GOT3 (cell line): ENCODE measurements at places on chromosomes 6 and 20.
A peak's percentile ranks its signal among the peaks of the same experiment; 100 is the strongest.

DNA sequence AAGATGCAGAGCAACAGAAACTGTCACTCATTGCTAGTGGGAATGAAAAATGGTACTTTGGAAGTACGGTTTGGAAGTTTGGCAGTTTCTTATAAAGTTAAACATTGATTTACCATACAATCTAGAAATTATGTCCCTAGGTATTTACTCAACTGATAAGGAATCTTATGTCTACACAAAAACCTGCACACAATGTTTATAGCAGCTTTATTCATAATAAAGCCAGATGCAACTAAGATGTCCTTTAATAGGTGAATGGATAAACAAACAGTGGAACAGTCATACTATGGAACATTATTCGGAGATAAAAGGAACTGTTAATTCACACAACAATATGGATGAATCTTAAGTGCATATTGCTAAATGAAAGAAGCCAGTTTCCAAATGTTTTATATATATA lies 96.2 kb upstream of the SIRPA start:
- DNase-seq, result no peak

DNA sequence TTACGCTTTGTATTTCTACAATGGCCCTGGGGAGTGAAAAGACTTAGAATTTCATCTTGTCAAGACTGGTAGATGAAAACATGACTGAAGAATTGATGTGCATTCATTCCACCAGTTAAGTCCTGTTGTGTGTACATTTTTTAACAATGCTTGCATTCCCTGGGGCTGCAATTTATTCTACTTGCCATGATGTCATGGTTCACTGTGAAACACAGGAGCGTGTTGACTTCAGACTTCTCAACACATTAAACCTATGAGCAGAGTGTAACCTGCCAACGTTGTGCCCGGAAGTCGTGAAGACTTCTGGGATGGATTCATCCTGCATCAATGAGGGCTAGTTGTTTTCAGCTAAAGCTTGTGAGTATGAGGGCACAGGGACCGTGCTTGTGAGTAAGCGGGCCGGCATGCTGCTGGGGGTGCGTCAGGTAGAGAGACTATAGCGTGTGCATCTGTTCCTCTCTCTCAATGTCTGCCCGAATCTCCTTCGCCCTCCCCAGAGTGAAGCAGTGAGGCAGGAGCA lies 26.3 kb upstream of the RIMS4 start:
- no peak for DNase-seq

- no peak for DNase-seq
These were observed 1.7 kb upstream of the TMEM74B start for GRCh38 chr20:1186367-1186991.

DNA sequence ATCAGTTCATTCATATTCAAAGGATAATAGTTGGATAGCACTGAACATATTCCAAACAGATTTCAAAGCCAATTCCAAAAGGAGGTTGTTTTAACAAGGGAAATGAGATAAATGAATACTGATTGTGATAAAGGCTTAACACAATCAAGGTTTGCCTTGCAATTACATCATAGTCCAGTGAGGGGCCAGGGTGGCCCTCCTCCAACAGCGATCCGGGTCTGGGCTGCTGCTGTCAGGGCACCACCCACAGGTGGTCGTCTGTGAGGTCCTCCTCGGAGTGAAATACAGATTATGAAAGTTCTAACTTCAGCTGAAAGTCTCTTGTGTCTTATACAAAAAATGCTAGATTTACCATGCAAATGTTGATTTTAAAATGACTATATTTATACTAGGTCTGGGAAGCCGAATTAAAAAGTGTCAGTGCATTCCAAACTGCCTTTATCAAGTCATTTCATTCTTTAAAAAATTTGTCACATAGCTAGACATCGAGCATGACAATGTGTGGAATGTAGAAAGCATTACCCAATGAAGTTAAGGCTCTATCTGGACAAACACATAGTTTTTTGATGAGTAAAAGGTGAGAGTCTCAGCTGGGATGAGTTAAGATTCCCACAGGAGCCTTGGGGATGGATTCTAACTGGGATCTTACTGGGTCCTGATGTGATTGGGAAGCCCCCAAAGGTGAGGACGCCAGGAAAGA lies 65.9 kb upstream of the SLC22A23 start:
- no peak for DNase-seq

DNA sequence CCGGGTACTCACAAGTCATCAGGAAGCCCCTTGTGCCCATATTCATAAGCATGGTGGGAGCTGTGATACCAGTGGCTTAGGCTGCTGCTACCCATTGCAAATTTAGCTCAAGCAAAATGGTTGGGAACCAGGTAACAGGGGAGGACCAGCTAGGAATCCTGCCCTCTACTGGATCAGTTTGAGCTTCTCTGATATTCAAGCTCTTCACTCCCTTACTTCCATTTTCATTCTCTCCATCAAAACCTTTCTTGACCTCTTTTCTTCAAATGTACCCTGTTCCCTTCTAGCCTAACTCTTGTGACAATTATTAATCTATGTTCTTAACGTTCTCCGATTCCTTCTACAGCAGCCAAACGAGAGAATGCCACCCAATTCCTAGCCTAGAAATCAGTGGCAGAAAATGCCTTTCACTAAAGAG lies 9.7 kb downstream of the NOL7 start:
- DNase-seq, result no peak

DNA sequence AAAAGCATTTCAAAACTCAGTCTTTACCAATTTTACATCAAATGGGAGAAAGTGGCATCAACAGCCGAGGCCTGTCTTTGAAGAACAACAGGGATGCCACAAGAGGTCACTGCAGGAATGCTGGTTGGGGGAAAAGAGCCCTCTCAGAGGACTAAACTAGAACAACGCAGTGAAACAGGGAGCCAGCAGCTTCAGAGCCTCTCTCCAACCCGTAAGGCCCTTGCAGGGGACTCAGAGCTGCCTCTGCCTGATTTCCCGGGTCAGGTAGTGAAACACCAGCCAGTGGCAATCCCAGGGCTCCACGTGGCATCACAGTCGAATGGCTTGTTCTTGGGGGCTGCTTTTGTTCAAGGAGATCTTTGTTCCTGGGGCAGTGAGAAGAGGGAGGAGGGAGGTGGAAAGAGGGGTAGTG lies 55.0 kb upstream of the KCNK16 start:
- peak; percentile 39 for DNase-seq

- no peak for DNase-seq
These were observed 44.2 kb downstream of the BMP6 start for GRCh38 chr6:7770111-7770510.

GRCh38 chr20:43959079-43959919 lies 44.6 kb downstream of the TOX2 start:
- no peak for DNase-seq

DNA sequence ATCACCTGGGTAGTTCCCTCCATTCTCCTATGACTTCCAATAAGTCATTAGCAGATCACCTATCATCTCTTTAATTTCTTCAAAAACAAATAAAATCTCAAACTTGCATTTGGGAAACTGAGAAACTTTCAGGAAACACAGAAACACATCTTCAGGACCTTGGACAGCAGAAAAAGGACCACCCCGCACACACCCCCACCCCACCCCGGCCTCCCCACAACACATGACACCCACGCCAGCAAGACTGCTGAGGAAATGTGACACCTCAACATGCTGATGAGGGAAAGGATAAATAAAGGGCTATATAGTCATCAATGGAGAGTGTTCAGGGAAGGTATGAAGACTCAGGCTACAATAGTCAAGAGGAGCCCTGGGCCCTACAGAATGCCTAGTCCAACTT lies 15.6 kb upstream of the TRIM39 start:
- DNase-seq, result no peak

DNA sequence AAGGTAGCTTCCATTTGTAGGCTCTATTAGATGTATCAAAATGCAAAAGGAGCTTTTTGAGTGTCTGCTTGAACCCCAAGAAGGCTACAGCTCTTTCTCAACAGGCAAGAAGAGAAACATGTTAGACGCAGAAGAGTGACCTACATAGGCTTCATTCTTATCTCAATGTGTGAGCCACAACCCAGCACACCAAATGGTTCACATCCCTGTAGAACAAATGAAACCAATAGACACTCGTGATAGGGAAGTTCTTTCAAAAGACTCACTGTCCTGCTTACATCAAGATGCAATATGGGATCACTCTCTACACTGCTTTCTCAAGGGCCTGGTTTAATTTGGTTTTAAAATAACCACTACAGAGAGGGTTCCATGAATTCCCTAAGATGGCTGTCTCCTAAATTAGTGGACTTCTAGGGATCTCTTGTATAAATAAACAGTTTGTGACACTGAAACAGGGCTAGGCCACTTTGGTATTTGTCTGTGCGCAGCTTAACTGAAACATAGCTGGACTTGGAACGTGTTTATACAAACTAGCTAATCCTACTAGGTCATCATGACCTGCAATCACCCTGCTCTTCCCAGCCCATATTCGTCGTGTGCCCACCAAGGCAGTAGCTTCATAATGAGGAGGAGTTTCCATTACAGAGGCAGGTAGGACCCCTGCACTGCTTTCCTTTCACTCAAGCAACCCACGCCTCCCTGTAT lies 225.4 kb upstream of the PREP start:
- DNase-seq, result no peak

- no peak for DNase-seq
These were observed 850.0 kb downstream of the DHX35 start for GRCh38 chr20:39812116-39812515.

GRCh38 chr6:36904114-36904513 lies 18.4 kb downstream of the C6orf89 start:
- no peak for DNase-seq

DNA sequence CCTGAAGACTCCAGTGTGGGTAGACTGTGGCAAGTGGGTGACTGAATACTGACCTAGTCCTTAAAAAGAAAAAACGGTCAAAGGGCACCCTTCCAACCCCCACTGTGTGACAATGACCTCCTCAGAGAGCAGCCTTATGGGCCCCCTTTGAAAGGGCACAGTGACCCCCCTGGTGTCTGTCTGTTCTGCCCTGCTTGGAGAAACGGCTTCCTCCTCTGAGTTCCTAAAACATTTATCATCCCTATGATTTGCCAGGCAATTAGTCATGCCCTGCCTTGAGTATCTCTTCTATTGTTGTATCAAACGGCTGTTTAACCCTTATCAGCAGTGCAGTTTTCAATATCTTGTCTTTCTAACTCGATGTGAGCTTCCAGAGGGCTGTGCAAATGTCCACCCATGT lies 21.0 kb upstream of the STX16 start:
- no peak for DNase-seq

GRCh38 chr20:47007826-47008655 lies 113.4 kb downstream of the EYA2 start:
- DNase-seq, result no peak

DNA sequence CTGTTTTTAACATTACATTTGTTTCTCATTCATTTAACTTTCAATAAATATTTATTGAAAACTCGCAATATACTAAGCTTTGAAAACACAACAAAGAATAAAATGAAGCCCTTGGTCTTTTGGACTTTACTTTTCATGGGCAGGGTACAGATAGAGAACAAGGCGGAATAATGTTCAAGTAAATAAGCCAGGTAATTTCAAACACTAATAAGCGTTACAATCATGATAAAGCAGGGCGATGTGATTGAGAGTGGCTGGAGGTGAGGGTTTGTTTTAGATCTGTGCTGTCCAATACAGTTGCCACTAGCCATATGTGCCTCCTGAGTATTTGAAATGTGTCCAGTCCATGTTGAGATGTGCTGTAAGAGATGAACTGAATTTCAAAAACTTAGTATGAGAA lies 307.1 kb downstream of the ALDH8A1 start:
- no peak for DNase-seq

- DNase-seq, result no peak
These were observed 374.3 kb upstream of the SOX4 start for GRCh38 chr6:21219241-21219640.

GRCh38 chr6:48141975-48142374 lies 31.0 kb upstream of the PTCHD4 start:
- DNase-seq, result no peak

DNA sequence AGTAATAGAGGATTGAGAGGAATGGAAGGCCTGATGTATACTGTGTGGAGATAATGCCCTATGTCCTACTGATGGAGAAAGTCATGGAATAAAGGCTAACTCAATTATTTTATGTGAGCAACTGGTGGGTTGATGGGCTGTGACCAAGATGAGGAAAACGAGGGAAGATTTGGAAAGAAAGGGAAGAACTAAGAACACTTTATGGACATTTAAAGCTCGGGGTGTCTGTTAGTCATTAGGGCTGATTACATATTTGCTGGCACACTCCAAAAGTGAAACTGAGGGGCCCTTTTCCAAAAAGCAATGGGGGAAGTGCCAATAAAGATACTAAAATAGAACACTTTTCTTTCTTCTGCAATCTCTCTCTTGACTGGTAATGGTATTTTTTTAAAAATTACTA lies 439.5 kb downstream of the PLCB1 start:
- no peak for DNase-seq

GRCh38 chr20:24986436-24987015 lies 6.0 kb downstream of the APMAP start:
- DNase-seq, result no peak

DNA sequence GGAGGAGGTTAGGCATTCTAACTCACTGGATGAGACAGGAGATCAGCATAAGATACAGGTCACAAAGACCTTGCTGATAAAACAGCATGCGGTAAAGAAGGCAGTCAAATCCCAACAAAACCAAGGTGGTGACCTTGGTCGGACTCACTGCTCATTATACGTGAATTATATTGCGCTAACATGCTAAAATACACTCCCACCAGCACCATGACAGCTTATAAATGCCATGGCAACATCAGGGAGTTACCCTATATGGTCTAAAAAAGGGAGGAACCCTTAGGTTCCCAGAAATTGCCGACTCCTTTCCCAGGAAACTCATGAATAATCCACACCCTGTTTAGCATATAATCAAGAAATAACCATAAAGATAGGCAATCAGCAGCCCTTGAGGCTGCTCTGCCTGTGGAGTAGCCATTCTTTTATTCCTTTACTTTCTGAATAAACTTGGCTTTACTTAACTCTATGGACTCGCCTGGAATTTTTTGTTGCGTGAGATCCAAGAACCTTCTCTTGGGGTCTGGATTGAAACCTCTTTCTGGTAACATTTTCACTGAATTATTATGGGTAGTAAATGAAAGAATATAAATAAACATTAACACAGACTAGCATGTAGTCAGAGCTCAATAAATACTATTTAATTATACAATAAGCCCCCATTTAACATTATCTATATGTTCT lies 3.0 kb upstream of the LAMA4 start:
- DNase-seq, result no peak

- DNase-seq, result no peak
These were observed 213.7 kb downstream of the ANKRD60 start for GRCh38 chr20:58014628-58015315.

DNA sequence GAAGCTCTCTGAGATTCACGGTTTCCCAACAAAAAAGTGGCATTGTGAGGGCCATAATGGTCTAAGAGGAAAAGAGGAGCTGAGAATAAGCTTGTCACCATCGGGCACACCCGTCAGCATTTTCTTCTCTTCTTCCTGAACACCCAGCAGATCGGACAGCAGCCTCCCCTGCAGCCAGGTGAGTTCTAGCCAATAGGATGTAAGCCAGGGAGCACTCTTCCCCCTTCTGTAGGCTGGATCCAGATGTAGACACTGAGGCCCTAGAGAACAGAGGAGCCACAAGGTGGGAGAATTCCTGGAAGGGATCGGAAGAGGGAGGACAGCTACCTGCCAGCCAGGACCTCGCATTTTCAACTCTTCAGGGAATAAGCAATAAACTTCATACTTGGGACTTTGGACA lies 228.0 kb downstream of the SYNDIG1 start:
- no peak for DNase-seq

GRCh38 chr6:12815884-12816600 lies 99.5 kb downstream of the PHACTR1 start:
- DNase-seq, result no peak
